Activated CD4-positive, alpha-beta T cell treated with anti-CD3 and anti-CD28 coated beads for 1 hour (primary cell): ENCODE measurements at places on chromosomes 11 and 22.

DNA sequence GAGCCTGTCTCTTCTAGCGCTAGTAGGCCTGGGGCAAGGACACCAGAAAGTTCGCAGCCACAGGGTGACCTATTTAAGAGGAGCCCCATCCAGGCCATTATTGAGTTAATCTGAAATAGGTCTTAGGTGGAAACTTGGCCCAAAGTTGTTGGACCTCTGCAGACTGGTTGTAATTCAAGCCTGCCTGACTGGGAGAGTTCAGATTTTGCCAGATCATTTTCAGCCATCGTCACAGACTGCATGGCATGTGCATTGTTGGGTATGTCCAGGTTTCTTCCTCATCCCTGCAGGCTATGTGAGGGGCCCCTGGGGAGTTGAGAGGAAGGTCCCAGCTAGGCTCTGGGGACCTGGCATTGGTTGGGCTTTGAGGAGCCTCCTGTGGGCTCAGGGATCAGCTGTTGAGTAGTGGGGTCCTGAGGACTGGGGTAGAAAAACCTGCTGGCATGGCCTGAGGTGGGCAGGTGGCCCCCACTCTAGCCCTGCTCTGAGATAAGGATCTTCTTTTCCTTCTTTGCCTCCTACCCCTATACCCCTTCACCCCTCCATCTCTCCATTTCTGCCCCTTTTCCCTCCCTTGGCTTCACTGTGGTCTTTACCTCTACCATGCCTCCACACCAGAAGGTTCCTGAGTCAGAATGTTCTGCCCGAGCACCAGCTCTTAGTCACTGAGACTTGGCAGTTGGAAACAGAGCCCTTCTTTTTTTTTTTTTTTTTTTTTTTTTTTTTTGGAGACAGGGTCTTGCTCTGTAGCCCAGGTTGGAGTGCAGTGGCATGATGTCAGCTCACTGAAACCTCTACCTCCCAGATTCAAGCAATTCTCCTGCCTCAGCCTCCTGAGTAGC, 112.7 kb downstream of the MORC2 start:
- no peak for DNase-seq

- no peak for DNase-seq
These were observed at the start of gene GALR3 for GRCh38 chr22:37823134-37823985. TSS of gene GALR3 (plus strand) at chr22:37823382. CDS start at chr22:37823407, 25 bp downstream.

DNA sequence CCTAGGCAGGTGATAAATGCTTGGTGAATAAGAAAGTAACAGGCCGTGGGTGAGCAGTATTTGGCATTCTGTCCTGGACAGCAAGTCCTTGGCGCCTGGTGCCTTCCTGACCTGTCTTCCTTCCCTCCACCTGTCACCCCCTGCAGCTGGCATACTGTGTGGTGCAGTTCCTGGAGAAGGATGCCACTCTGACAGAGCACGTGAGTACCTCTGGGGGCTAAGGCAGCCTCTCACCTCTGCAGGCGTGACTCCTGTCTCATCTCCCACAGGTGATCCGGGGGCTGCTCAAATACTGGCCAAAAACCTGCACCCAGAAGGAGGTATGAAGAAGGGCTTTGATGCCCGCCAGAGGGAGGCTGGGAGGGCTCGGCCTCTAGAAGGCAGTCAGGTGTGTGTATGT, 4.4 kb downstream of the GPHA2 start:
- DNase-seq: no peak

DNA sequence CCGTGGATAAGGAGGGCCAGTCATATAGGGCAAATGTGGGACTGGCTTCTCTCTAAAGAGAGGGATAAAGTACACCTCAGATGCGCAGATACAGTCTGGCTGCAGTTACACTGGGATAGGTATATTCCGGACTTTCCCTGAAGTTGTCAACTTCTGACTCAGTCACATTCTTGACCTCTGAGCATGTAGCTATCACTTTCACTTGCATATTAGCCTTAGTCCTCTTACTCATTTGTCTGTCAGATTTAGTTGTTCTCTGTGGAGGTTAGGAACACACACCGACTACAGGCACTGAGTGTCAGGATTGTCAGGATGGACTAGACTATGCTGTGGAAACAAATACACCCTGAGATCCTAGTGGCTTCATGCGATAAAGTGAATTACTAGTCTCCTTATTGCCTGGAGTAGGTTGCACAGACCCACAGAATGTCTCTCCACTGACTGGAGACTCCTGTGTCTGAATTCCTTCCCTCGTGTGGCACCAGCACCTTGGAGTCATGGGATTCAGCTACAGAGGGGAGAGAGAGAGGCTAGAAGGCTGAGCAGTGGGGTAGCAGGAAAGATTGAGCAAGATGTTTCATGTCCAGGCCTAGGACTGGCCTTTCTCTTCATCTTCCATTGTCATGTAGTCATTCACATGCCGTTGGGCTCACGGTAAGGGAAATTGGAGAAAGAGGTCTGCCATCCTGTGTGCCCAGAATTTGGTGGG, 654.3 kb downstream of the NTM start:
- DNase-seq: no peak

- no peak for DNase-seq
These were observed 25.1 kb downstream of the B3GAT1 start for GRCh38 chr11:134386945-134387344.

DNA sequence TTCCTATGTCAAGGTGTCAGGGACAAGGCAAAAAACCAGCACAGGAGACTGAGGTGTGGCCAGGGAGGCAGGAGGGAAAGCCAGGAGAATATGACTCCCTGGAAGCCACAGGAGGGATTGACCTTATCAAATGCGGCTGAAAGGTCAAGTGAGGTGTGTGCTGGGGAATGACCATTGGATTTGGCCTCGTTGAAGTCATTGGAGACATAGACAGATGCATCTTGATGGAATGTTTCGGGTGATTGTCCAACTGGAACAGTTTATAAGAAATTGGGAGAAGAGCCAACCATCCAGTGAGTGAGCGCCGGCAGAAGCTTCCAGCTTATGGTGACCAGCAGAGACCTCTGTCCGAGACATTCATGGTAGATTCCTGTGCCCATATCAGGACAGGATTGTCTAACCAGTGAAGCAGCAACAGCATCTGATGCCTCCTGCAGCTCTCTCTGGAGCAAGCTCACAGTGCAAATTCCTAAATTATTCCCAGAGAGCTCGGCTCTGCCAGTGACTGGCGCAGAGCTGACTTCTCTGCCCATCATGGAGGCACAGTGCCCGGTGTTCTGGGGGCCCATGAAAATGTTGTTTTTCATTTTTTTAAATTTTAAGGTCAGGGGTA, 95.4 kb downstream of the MYO18B start:
- DNase-seq: no peak

GRCh38 chr11:8066911-8067455, 14.0 kb upstream of the TUB start:
- DNase-seq: no peak

GRCh38 chr11:122697636-122698167, 42.2 kb downstream of the UBASH3B start:
- DNase-seq: no peak

DNA sequence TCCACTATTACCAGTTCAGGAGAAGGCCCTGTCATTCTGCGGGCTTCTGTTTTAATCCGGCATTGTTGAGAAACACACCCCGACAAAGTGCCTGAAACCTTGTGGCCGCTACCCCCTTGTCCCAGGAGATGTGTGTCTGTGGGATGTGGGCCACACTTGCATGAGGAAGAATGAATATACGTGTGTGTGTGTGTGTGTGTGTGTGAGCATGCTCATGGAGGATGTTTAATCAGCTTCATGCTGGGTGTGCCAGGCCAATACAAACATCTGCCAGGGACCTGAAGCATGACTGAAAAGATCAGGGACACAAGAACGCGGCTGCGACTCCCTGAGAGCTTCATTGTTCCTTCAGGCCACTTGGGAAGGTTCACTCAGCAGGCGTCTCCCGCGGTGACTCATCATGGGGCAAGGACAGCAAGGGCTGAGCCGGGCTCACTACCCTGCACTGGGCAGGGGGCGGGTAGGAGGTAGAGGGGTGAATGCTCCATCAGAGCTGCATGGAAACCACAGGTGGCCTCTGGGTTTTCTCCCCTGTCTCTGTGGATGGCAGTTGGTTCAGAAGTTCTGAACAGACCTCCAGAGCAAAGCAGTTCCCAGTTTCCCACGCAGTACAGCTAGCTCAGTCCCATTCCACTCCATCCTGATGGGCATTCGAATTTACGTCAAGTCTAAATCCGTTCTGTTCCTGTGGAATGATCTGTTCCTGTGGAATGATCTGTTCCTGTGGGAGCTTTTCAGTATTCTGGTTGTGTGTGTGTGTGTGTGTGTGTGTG, 7.0 kb upstream of the MALAT1 start:
- no peak for DNase-seq

DNA sequence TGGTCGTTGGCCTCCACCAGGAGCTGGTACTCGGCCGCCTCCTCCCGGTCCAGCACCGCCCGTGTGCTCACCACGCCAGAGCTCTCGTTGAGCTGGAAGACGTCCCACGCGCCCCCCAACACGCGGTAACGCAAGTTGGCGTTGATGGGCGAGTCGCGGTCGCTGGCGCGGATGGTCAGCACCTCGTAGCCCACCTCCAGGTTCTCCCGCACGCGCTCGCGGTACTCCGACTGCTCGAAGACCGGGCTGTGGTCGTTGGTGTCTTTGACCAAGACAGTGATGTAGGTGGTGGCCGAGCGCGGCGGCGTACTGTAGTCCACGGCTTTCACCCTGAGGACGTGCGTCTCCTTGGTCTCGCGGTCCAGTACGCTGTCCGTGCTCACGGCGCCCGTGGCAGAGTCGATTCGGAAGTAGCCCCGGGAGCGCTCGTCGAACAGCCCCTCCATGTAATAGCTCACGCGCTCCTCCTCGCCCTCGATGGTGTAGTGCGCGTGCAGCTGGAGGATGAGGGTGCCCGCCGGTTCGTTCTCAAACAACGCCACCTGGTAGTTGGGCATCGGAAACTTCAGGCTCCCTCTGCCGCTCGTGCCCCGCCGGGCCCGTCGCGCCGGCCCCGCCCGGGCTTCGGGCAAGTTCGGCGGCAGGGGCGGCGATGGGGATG, 1.4 kb downstream of the CELSR1 start:
- DNase-seq: no peak

DNA sequence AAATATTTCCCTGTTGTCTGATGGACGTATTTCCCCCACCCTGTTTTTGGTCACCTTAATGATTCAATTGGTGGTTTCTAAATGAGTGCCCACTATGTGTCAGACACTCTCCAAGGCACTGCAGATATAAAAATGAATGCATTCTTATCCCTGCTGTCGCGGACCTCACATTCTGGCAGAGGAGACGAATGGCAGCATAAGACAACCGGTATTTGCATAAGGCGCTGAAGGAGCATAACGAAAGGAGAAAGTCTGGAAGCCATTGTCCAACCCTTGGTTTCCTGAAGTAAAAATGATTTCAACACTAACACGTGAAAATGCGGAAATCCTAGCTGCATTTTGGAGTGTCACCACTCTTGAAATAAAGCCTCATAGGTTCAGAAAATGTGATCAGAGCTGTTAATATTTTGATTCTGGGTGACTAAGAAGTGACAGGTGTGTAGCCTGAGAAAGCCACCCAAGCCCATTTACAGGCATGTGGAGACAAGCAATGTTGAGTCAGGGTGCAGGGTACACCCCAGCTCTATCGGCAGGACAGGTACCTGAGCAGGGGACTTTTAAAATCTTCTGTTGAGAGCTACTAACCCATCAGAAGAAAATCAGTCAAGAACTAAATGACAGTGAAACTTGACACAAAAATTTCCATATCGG, 10.1 kb upstream of the GAB2 start:
- DNase-seq: no peak

DNA sequence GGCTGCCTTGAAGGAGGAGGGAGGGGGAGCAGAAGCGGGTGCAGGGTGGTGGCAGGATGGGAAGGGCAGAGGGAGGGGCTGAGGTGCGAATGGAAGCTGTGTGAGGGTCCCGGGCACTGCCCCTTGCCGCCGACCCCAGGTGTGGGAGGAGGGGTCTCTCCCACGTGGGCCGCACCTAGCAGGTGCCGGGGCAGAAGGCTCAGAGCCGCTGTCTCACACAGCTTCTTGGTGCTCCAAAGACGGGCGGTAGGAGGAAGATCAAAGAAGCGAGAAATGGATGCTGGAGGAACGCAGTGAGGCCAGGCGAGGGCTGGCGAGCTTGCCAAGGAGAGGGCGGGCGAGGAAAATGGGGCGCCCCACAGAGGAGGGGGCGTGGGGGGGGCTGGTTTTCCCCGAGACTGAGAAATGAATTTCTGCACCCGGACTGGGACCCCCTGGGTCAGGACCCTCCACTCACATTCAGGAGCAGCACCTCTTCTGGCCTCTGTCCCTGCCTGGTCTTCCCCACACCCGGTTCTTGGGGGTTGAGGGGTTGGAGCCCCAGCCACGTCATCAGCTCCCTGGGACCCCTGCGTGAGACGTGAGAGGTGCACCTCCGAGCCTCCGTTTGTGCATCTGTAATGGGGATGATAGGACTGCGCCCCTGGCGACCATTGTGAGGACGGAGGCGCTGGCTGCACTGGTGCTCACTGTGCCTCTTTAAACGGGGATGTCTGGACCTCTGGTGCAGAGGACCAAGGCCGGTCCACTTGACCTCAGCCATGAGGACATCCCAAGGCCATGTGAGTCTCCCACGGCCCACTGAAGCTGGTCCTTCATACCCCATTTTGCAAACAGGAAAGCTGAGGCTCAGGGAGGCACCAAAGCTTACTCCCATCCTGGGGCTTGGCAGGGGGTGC, 16.8 kb downstream of the LSP1 start:
- DNase-seq: no peak

DNA sequence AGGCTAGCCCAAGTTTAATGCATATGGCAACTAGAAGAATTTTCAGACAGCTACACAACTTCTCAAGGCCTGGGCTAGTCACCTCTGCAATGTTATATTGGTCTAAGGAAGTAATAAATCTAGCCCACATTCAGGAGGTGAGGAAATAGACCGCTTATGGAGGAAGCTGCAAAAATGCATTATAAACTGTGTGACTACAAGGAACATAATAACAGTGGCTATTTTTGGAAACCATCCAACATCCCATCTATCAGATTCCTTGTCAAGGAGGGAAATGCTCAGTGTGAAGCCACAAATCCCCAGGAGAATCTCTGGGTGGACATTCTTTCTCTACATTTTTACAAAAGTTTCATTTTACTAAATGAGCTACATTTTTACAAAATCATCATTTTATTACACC, 76.1 kb downstream of the BBOX1 start:
- no peak for DNase-seq

DNA sequence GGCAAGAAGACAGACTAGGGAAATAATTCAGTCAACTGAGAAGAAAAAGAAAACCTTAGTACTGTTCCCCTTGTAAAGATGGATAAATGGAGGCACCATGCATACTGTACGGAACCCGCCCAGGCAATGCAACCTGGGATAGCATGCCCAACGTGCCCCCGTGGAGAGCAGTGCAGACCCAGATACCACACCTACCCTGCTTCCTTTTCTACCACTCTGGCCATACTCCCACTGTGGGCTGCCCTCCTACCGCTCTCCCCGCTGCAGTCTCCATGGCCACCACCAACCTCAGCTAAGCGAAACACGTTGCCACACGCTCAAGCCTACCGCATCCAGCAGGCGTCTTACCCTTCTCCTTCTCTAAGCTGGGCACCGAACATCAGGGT, 117.4 kb upstream of the SERPIND1 start:
- DNase-seq: no peak
